SK-N-SH (cell line): ENCODE measurements at places on chromosomes 12 and 14.

DNA sequence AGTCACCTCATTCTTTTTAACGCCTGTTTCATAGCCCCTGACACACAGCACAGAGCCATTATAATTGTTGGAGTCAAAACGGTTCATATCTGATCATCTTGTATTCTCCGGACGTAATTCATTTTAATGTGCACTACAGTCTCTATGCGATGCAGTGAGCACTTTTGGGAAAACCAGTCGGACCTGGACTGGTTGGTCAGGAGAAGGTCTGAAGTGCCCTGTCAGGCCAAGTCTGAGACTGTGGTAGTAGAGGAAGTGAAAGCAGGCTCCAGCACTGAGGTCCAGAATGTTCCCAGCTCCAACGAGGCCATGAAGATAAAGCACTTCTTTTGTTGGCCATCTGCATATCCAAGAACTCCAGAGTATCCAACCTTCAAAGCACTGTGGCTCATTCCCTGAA is 117.1 kb upstream of the NCOR2 start:
- peak; percentile 50 for DNase-seq

DNA sequence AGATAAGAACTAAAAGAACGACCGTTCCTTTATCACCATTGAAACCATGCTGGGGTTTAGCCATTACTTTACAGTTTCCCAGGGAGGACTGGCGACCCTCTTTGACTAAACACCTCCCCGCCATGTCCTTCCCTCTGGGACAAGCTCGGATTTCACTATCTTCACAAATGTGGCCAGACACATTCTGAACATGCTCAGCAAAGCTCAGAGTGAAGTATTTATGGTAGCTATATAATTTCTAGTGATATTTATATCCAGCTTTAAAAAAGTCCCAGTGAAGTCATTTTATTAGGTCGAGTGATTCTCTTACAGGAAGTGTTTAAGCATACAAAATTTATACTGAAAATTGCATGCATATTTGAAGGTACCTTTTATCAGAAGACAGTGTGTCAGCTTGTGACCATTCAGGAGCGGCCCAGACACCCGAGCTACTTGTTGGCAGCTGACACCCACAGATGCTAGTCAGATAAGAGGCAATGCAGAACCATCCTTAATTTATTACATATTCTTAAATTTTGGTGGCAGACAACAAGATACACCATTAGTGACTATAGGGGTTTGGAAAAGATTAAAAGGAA is 36.8 kb downstream of the NIN start:
- DNase-seq = no peak

DNA sequence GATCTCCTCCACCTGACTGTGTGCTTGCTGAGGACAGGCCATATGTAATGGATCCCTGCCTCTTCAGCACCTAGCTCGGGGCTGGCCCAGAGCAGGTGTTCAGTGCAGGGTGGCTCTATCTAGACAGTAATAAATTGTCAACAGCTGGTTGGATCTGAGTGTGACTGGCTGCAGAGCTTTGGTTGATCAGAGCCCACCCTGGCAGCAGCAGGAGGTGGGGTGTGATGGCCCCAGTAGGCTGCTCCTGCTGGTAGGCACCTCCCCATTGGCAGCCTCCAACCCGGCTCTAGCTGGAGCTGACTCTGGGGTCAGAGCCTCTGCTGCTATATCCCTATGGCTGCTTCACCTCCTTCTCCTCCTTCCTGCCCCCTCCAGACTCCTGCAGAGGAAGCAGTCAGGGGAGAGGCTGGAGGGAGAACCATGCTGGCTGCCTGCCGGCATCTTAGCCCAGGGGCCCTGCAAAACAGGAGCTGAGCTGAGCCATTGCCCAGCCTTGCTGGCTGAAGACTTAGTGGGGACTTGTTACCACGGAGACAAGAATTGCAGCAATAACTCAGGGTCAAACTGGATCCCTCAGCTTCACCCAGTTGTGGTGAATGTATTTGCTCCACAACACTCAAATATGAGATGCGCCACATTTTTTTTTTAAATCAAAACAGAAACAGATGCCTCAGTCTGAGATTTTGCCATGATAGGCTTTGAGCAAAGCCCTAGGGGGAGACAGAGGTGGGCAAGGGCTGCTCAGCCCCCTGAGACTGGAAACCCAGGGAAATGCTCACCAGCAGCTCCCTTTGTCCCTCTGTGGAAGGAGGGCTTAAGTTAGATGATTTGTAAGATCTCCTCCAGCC is 22.2 kb downstream of the TMEM63C start:
- peak; percentile 70 for DNase-seq

DNA sequence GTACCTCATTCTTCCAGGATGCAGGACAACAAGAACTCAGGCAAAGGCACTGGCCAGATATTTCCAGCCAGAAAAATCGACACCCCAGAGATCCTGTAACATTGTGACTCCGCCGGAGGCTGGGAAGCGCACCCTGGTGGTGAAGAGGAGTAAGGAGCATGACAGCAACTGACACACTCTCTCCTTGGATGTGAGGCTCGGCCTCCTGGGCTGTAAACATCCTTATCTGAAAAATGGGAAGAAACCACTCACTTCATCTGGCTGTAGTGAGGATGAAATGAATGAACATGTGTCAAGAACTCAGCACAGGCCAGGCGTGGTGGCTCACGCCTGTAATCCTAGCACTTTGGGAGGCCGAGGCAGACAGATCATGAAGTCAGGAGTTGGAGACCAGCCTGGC is 27.5 kb downstream of the TCHP start:
- DNase-seq = peak; percentile 75

- DNase-seq = no peak
Measured at GRCh38 chr12:89988188-89988915, 279.7 kb upstream of the ATP2B1 start.

DNA sequence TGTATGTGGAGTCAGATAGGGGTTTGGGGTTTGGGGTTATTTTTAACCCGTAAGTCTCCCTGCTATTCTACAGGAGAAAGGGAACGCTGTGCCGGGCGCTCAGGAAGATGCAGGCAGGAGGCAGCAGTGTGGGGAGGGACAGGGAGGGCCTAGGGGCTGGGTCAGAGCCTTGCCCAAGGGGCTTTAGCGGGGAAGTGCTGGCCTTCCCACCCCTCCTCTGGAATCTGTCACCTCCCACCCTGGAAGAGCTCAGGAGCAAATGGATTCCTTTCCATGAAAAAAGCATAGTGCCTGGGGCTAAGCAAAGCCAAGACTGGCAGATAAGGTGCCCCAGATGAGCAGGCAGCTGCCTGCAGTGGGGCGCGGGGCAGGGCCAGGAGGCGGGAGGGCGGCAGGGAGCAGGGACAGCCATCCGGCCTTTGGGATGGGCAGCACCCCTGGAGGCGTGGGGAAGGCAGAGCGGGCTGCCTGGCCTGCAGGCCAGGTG is 7.3 kb upstream of the INF2 start:
- peak; percentile 81 for DNase-seq

GRCh38 chr12:93530358-93530757 is 42.1 kb upstream of the SOCS2 start:
- DNase-seq = no peak
